Spinal cord (tissue), 10 donors: ENCODE measurements at places on chromosomes 3 and 15.

- H3K36me3 ChIP-seq = no peaks in the 10 kb centered on the region
- peaks cover 4% of the 10 kb centered on the region for H3K4me1 ChIP-seq
- no peak for DNase-seq
- no peak overlapping the region for H3K4me3 ChIP-seq
- no peak overlapping the region for H3K27ac ChIP-seq
Measured at GRCh38 chr3:64818196-64818595, 130.4 kb upstream of the ADAMTS9 start.

DNA sequence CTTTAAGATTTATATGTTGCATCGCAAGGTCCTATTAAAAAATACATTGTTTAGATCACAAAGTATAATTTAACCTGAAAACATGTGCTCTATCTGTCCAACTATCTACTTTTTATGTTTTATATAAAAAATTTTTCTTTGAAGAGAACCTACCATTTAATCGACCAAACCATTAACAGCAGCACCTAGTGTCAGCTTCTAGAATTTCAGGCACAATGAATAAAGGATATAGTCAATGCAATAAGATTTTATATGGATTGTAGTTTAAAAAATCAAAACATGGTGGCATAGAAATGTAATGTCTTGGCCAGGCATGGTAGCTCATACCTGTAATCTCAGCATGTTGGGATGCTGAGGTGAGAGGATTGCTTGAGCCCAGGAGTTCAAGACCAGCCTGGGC lies 313.7 kb downstream of the GAP43 start:
- H3K4me3 ChIP-seq = no peak overlapping the region
- DNase-seq = no peak
- H3K36me3 ChIP-seq = no peaks in the 10 kb centered on the region
- no peak overlapping the region for H3K27ac ChIP-seq
- H3K4me1 ChIP-seq = no peaks in the 10 kb centered on the region

GRCh38 chr3:108106449-108106848 lies 15.6 kb upstream of the CD47 start:
- no peaks in the 10 kb centered on the region for H3K36me3 ChIP-seq
- no peaks in the 10 kb centered on the region for H3K4me1 ChIP-seq
- H3K27me3 ChIP-seq = no peaks in the 10 kb centered on the region
- no peak overlapping the region for H3K4me3 ChIP-seq
- H3K27ac ChIP-seq = no peak overlapping the region

GRCh38 chr3:46386205-46386604 lies 15.5 kb downstream of the CCR5 start:
- no peak for DNase-seq
- no peak overlapping the region for H3K27ac ChIP-seq
- no peaks in the 10 kb centered on the region for H3K27me3 ChIP-seq
- H3K36me3 ChIP-seq = no peaks in the 10 kb centered on the region
- H3K4me3 ChIP-seq = no peak overlapping the region
- no peaks in the 10 kb centered on the region for H3K4me1 ChIP-seq

GRCh38 chr15:45869034-45869668 lies 234.3 kb downstream of the SQOR start:
- no peak overlapping the region for H3K4me3 ChIP-seq
- no peak overlapping the region for H3K27ac ChIP-seq
- no peaks in the 10 kb centered on the region for H3K27me3 ChIP-seq
- H3K4me1 ChIP-seq = no peaks in the 10 kb centered on the region
- H3K36me3 ChIP-seq = no peaks in the 10 kb centered on the region
- no peak for DNase-seq

DNA sequence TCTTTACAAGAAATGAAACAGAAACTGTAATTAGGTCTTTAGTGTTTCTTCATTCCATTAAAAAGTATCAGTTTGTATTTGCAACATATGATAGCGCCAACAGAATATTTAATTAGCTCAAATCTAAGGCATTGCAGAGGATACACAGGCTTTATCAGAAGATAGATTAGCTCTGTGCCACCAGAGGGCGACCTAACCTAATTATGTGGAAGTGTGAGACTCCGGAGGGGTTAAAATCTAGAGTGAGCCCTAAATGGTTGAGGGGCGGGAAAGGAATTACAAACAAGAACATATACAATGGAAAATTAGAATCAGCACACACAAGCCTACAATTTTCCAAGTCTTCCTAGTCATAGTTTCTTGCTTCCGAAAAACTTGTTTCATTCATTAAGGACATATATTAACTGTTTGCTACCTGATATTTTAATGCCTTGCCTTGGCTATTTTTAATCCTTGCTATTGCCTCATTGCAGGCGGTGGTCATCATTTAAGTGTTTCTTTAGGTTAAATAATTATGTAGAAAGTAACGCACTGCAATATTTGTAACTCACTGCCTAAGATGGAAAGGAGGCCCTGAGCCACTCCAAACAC lies 18.0 kb upstream of the RYR3 start:
- no peak overlapping the region for H3K4me3 ChIP-seq
- no peaks in the 10 kb centered on the region for H3K36me3 ChIP-seq
- H3K27ac ChIP-seq = no peak overlapping the region

- H3K27ac ChIP-seq = no peak overlapping the region
- no peak overlapping the region for H3K4me3 ChIP-seq
- peaks cover 10% of the 10 kb centered on the region for H3K4me1 ChIP-seq
Measured at GRCh38 chr3:4818986-4819693, 160.1 kb upstream of the BHLHE40 start.

GRCh38 chr3:156024904-156025533 lies 95.4 kb upstream of the KCNAB1 start:
- H3K27ac ChIP-seq = no peak overlapping the region
- peak; percentile 34 for DNase-seq
- H3K4me1 ChIP-seq = no peaks in the 10 kb centered on the region
- no peak overlapping the region for H3K4me3 ChIP-seq

GRCh38 chr15:25439369-25439836 lies 579 bp upstream of the UBE3A start:
- H3K4me1 ChIP-seq = no peaks in the 10 kb centered on the region
- peak overlapping the region; percentile 94 for H3K27ac ChIP-seq
- H3K36me3 ChIP-seq = no peaks in the 10 kb centered on the region
- no peaks in the 10 kb centered on the region for H3K27me3 ChIP-seq

- no peaks in the 10 kb centered on the region for H3K27me3 ChIP-seq
- no peak overlapping the region for H3K27ac ChIP-seq
- H3K4me1 ChIP-seq = no peaks in the 10 kb centered on the region
- H3K4me3 ChIP-seq = no peak overlapping the region
Measured at GRCh38 chr3:66255865-66256264, 35.1 kb downstream of the SLC25A26 start.

DNA sequence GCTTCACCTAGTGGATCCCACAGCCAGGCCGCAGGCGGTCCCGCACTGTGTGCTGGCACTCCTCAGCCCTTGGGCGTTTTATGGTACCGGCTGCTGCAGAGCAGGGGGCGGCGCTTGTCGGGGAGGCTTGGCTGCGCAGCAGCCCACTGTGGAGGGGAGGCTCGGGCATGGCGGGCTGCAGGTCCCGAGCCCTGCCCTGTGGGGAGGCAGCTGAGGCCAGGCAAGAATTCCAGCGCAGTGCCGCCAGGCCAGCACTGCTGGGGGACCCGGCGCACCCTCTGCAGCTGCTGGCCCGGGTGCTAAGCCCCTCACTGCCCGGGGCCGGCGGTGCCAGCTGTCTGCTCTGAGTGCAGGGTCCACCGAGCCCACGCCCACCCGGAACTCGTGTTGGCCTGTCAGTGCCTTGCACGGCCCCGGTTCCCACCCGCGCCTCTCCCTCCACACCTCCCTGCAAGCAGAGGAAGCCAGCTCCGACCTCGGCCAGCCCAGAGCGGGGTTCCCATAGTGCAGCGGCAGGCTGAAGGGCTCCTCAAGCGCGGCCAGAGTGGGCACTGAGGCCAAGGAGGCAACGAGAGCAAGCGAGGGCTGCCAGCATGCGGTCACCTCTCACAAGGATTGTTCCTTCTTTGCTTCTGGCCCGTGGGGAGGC lies 435.0 kb upstream of the ATP10A start:
- no peaks in the 10 kb centered on the region for H3K27me3 ChIP-seq
- no peak overlapping the region for H3K27ac ChIP-seq
- no peak for DNase-seq
- peaks cover 16% of the 10 kb centered on the region for H3K4me1 ChIP-seq
- no peak overlapping the region for H3K4me3 ChIP-seq
- H3K36me3 ChIP-seq = no peaks in the 10 kb centered on the region

- H3K36me3 ChIP-seq = no peaks in the 10 kb centered on the region
- H3K4me3 ChIP-seq = no peak overlapping the region
- H3K27me3 ChIP-seq = no peaks in the 10 kb centered on the region
- DNase-seq = no peak
Measured at GRCh38 chr3:171640520-171641412, 169.5 kb downstream of the PLD1 start.

DNA sequence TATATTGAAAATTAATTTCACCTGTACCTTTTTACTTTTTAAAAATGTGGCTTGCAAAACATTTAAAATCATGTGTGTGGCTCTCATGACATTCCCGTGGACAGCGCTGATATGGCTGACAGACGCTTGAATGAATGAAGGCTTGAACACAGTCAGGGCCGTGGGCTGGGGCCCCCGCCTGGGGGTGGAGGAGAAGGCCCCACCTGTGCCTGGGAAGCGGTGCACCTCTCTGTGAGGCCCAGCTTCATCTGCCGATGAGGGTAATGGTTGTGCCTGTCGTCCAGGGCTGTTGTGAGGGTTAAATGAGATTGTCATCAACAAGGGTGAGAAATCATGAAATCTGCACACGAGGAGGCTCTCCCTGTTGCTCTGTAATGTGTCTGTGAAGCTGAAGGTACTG lies 85.9 kb upstream of the PRR23E start:
- no peak overlapping the region for H3K27ac ChIP-seq
- H3K36me3 ChIP-seq = no peaks in the 10 kb centered on the region
- H3K4me1 ChIP-seq = no peaks in the 10 kb centered on the region
- no peak for DNase-seq
- H3K27me3 ChIP-seq = no peaks in the 10 kb centered on the region

DNA sequence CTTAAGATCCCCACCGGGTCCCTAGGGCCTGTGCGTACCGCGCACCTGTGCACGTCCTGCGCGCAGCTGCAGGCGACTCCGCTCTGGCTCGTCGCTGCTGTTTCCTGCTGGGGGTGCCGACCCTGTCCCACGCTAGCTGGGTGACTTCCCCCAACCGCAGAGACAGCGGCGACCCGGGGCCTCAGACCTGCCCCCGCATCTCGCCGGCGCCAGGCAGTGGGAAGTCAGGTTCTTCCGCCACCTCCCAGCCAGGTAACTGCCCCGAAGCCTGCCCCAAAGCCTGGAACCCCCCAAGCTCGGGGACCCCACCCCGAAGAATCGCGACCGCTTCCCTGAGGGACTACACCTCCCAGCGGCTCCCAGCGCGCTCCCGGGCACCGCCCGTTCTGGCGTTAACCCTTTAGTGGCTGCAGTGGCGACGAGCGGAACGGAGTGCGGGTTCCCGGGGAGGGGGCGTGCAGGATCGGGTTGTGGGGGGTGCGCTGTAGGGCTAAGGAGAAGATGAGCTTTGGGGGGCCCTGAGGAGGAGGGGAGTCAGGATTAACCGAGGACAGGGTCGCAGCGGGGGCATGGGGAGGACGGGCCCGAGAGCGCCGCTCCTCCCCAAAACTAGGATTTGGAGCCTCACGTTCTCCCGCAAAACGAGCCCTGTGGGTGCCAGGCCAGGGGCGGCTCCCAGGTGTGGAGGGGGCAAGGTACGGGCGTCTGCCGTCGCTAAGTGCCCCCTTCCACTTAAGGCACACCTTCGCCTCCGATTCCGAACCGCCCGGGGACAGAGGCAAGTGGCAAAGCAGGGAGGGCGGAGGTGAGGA lies 589 bp downstream of the NEIL1 start:
- H3K4me1 ChIP-seq = peaks cover 28% of the 10 kb centered on the region
- DNase-seq = no peak
- no peak overlapping the region for H3K27ac ChIP-seq
- peak overlapping the region; percentile 85 for H3K4me3 ChIP-seq

DNA sequence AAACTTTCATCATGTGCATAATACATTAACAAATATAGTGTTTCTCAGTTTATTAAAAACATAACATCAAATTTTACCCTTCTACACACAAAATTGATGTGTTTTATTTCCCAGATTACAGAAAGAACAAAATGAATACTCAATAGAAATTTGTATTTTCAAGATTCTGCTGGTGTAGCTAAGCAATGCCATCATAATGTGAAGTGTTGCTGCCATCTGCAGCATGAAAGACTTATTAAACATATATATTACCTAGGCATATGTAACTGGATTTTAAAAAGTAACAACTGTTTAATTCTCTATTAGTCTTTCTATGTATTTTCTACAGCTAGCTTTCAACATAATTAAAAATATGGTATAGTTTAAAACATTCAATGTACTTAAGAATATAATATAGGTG lies 27.5 kb downstream of the PLSCR5 start:
- H3K4me3 ChIP-seq = no peak overlapping the region
- no peak overlapping the region for H3K27ac ChIP-seq
- DNase-seq = peak; percentile 61
- H3K27me3 ChIP-seq = no peaks in the 10 kb centered on the region
- H3K36me3 ChIP-seq = no peaks in the 10 kb centered on the region
- H3K4me1 ChIP-seq = no peaks in the 10 kb centered on the region

DNA sequence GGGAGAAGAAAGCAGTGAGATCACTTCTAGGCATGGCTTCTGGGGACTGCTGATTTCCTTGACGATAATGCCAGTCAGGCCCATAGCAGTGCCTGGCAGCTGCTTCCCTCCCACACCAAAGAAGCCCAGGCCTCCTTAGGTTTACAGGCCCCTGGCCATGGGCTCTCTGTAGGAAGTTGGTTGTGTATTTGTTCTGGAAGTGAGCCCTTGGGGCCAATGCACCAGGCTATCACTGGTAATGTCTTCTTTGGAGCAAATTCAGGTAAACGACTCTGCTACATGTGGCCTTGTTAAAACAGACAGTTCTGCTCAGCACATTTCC lies 89.3 kb downstream of the CCNL1 start:
- peak overlapping the region; percentile 65 for H3K27ac ChIP-seq
- H3K4me3 ChIP-seq = no peak overlapping the region
- peak; percentile 68 for DNase-seq
- no peaks in the 10 kb centered on the region for H3K36me3 ChIP-seq
- H3K27me3 ChIP-seq = no peaks in the 10 kb centered on the region

- no peak for DNase-seq
- no peaks in the 10 kb centered on the region for H3K27me3 ChIP-seq
- no peak overlapping the region for H3K27ac ChIP-seq
- no peak overlapping the region for H3K4me3 ChIP-seq
- peaks cover 15% of the 10 kb centered on the region for H3K4me1 ChIP-seq
Measured at GRCh38 chr3:134066651-134067530, 37.2 kb upstream of the SLCO2A1 start.

DNA sequence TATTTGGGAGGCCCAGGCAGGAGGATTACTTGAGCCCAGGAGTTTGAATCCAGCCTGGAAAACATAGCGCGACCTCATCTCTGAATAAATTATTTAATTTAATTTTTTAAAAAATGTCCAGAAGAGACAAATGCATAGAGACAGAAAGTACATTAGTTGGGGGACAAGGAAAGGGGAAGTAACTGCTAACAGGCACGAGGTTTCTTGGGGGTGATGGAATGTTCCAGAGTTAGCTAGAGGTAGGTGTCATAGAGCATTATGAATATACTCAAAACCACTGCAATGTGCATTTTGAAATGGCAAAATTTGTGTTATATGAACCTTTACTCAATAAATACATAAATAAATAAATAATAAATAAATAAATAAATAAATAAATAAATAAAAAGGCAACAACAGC lies 31.7 kb upstream of the CYP11A1 start:
- H3K4me1 ChIP-seq = peaks cover 11% of the 10 kb centered on the region
- H3K27me3 ChIP-seq = peaks cover 2% of the 10 kb centered on the region
- H3K4me3 ChIP-seq = no peak overlapping the region
- DNase-seq = no peak
- H3K36me3 ChIP-seq = no peaks in the 10 kb centered on the region

- no peak overlapping the region for H3K4me3 ChIP-seq
- DNase-seq = no peak
- no peaks in the 10 kb centered on the region for H3K27me3 ChIP-seq
- H3K4me1 ChIP-seq = peaks cover 22% of the 10 kb centered on the region
Measured at GRCh38 chr3:69292185-69292584, 93.7 kb downstream of the FRMD4B start.
